ENCODE measurements at places on chromosomes 7 and 10. TPM values are rescaled to one million over a fixed set of nuclear protein-coding genes. Genes with fewer than 3 reads are reported as not detected.

GNG11 gene
- total RNA-seq, result not detected

ERLIN1 gene
- 18.2 TPM for total RNA-seq

AMPH gene
- 0.14 TPM for total RNA-seq

CRYGN gene
- not detected for total RNA-seq

GIGYF1 gene
- 53.9 TPM for total RNA-seq

HKDC1 gene
- 0.11 TPM for total RNA-seq

SH3PXD2A gene
- 8.6 TPM for total RNA-seq

GNAT3 gene
- not detected for total RNA-seq

TMEM139 gene
- 1.1 TPM for total RNA-seq

NT5C2 gene
- total RNA-seq, result 60.6 TPM

CLCN1 gene
- not detected for total RNA-seq

LMOD2 gene
- total RNA-seq, result not detected

DDX56 gene
- total RNA-seq, result 135 TPM

ATP6V1F gene
- total RNA-seq, result 132 TPM

OPN4 gene
- not detected for total RNA-seq

TMEM184A gene
- total RNA-seq, result 0.23 TPM

PRPS1L1 gene
- total RNA-seq, result not detected

STAG3 gene
- 22.3 TPM for total RNA-seq

TCF7L2 gene
- total RNA-seq, result 0.76 TPM

PILRA gene
- total RNA-seq, result 12.3 TPM

FMC1 gene
- total RNA-seq, result 7.5 TPM

DNAJB6 gene
- total RNA-seq, result 125 TPM

UNC5B gene
- total RNA-seq, result not detected

TFR2 gene
- 19.7 TPM for total RNA-seq

SORCS1 gene
- total RNA-seq, result 0.21 TPM

VPS37D gene
- 0.34 TPM for total RNA-seq

LIPK gene
- total RNA-seq, result not detected

SPDYE2 gene
- total RNA-seq, result not detected

STEAP1B gene
- total RNA-seq, result 0.30 TPM

Measured in activated T-helper 2 cell treated with anti-CD3 and anti-CD28 coated beads, Interferon-gamma antibody, Interleukin-2, Interleukin-4, amounts not matched to agents 10 μg/mL and 5 μg/mL and 100 μg/mL, durations not matched to agents 14 hours and 24 hours and 36 hours (primary cell).